Spinal cord (tissue), 10 donors: ENCODE measurements at places on chromosomes 5 and 9. TPM values are rescaled to one million over a fixed set of nuclear protein-coding genes. Genes with fewer than 3 reads are reported as not detected.

PARP8 gene
- total RNA-seq: 39.1 TPM

GABRA6 gene
- total RNA-seq: not detected

DNA sequence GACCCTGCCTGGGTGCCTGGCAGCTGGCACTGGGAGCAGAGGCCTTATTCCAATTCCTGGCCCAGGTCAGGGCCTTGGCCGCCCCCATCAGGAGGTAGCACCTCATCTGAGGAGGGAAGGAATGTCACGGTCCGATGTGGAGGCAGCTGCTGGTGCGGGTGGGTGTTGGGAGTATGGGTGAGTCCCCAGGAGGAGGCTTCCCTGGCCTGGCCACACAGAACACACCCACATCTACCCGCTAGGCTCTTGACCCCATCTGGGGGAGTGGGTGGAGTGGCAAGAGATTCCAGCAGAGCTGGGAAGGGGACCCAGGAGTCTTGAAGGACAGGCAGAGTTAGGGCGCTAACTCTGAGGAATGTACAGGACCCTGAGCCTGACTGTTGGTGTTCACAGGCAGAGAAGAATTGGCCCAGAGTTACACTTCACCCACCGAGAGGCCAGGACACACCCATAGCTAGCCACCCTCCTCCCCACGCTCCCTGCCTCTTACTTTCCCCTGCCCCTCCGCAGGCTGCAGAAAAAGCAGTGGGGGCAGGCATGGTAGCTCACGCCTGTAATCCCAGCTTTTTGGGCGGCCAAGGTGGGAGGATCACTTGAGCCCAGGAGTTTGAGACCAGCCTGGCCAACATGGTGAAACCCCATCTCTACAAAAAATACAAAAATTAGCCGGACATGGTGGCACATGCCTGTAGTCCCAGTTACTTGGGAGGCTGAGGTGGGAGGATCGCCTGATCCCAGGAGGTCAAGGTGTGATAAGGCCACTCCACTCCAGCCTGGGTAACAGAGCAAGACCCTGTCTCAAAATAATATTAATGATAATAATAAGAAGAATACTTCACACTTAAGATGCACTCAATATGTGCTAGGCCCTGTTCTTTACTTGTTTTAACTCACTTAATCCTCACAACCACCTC is 6.0 kb downstream of the OLFML2A start:
- no peak for DNase-seq

- no peak for DNase-seq
Observed at GRCh38 chr5:89350684-89351083, 467.7 kb upstream of the MEF2C start.

- DNase-seq: no peak
Observed at GRCh38 chr5:82912462-82912861, 164.7 kb downstream of the TMEM167A start.

DNA sequence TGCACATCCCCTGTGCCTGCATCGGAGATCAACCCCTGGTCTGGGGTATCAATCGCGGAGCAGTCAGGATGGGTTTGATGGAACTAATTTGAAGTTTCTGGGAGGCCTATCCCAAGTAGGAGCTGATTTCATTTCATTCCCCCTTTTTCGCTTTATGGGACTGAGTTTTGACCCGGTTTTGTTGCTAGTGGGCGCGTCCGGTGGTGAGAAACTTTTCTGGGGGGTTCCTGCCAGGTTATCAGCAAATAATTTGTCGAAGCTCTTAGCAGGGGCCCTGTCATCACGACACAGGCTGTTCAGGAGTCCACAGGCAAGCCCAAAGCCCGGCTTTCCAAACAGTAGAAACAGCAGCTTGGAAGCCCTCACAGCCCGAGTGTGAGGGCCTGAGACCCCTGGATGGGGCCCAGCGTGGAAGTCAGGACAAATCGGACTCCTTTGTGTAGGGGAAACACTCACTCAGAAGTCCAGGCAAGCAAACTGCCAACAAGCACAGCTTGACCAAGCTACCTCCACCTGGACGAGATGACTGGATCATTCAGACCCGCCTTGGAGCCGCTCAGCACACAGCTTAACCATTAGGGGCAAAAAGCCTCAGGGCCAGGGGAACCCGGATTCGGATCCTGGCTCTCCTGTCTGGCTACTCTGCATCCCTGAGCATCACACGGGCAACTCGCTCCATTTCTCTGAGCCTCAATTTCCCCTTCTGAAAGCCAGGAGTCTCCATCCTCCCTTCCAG is 64.4 kb upstream of the BARHL1 start:
- DNase-seq: no peak
